ENCODE measurements at places on chromosomes 2 and 18.

DNA sequence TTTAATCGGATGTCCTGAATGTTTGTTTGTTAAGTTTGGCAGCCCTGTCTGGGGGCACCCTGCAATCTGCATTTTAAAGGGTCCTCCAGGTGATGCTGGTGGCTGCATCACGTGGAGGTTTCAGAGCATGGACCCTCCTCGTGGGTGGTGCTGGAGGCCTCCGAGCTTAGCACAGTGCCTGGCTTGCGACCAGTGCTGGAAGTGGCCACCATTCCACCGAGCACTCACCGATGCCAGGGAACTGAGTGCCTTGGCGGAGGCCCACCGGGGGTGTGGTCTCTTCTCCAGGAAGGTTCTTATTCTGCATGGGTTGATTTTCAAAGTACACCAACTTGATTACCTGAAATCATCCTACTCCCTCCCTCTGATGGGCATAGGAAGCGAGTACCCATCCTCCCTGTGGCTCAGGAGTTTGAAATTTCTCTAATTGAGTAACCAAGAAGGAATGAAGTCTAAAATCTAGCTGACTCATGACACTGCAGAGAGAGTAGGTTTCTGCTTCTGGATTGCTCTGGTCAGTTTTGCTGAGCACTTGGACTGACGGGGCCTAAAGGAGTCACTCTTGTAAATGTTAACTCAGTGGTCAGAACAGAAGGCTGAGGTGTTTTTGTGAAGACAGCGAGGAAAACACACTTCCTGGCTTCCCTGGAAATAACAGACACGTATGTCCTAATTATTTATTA, 58.1 kb upstream of the SLC66A3 start:
- DNase-seq, result peak; percentile 10

GRCh38 chr2:12606472-12607000, 110.2 kb upstream of the TRIB2 start:
- DNase-seq, result no peak

GRCh38 chr2:235979753-235980435, 188.3 kb downstream of the GBX2 start:
- no peak for DNase-seq

- no peak for DNase-seq
Measured at GRCh38 chr18:51066273-51066672, 36.3 kb downstream of the SMAD4 start.

DNA sequence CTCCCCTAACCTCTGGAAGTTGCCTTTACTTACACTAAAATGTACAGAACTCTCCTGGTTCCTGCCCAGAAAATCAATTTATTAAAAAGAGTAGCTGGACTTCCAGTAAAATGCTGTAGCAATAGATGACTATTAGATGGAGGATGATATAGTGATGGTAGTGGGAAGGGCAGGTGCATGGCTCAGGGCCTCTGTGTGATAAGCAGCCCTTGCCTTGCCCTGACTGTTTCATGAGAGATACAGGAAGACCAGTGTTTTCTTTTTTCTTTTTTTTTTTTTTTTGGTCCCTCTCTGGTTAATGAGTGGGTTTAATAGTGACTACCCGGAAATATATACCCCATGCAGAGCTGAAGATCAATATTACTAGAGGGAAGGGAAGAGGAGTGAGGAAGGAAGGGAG, 48.7 kb upstream of the NEDD4L start:
- no peak for DNase-seq

DNA sequence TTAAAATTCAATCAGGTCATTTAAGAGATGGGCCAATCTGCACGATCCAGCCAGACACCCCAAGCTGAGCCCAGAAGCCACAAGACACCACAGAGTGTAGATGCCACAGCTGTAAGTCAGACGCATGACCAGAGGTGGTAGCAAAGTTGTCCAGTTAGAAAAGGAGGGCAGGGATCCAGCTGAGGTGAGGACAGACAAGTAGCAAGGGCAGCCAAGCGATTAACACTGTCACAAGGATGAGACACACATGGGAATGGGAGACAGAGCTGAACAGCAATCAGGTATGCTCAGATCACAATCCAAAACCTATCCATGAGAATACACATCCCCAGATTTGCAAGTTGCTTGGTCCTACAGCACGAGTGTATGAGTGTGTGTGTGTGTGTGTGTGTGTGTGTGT, 143.4 kb upstream of the STK17B start:
- no peak for DNase-seq

- DNase-seq, result no peak
Measured at GRCh38 chr18:21260621-21261020, 18.6 kb downstream of the GREB1L start.

GRCh38 chr2:85851253-85852151, 37.3 kb downstream of the ST3GAL5 start:
- DNase-seq, result peak; percentile 36

DNA sequence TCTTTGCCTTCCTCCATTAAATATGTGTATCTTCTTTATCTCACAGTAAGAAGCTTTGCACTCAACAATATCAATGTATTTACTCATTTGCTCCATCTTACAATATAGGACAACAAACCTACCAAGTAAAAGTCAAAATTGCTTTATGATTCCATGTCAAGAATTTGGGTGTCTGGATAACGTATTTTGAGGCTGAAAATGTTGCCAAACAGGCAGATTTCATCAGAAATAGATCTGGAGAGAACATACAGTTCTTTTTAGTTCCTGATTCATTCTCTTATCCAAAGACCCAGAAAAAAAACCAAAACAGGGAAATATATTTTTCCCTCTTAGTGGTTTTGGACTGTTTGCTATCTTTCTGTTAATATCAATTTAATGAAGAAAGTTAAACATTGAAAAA, 621.1 kb downstream of the STK39 start:
- DNase-seq, result no peak

DNA sequence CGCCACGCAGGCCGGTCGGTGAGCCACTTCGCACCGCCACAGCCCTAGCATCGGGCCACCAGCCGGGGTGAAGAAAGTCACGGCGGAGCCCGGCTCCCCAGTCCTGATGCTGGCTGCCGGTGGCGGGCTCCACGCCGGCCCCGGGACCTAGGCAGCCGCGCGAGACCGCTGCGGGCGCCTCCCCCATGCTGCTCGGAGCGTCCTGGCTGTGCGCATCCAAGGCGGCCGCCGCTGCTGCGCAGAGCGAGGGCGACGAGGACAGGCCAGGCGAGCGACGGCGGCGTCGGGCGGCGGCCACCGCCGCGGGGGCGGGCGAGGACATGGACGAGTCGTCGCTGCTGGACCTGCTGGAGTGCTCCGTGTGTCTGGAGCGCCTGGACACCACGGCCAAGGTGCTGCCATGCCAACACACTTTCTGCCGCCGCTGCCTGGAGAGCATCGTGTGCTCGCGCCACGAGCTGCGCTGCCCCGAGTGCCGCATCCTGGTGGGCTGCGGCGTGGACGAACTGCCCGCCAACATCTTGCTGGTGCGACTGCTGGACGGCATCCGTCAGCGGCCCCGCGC, 433 bp downstream of the SH3RF3 start:
- peak; percentile 44 for DNase-seq

- DNase-seq, result no peak
Measured at GRCh38 chr2:84959566-84960506, 11.1 kb upstream of the KCMF1 start.

DNA sequence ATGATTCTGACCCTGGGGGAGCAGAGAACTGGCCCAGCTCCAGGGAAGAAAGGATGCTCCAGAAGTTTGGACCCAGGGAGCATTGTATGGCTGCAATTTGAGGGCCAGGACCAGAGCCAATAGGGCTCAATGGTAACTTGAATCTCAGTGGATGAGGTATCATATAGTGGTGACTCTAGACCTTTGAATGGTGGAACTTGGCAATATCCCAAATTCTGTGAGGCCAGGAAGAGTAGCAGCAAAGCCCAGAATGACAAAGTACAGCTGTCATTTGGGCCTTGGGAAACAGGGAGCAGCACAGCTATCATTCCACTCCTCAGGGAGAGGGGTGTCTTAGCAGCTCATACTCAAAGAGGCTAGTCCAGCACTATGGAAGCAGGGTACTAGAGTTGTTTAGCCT, 332.9 kb upstream of the RBMS1 start:
- DNase-seq, result no peak

Data from testis (tissue), 5 donors.